ENCODE measurements at places on chromosomes 2 and 18. TPM values are rescaled to one million over a fixed set of nuclear protein-coding genes. Genes with fewer than 3 reads are reported as not detected.

CDH2 gene
- 0.23 TPM for total RNA-seq

GRCh38 chr18:78542204-78542603, 437.4 kb upstream of the SALL3 start:
- DNase-seq: no peak

GRCh38 chr2:120976501-120977307, 241.0 kb downstream of the GLI2 start:
- no peak for DNase-seq

DNA sequence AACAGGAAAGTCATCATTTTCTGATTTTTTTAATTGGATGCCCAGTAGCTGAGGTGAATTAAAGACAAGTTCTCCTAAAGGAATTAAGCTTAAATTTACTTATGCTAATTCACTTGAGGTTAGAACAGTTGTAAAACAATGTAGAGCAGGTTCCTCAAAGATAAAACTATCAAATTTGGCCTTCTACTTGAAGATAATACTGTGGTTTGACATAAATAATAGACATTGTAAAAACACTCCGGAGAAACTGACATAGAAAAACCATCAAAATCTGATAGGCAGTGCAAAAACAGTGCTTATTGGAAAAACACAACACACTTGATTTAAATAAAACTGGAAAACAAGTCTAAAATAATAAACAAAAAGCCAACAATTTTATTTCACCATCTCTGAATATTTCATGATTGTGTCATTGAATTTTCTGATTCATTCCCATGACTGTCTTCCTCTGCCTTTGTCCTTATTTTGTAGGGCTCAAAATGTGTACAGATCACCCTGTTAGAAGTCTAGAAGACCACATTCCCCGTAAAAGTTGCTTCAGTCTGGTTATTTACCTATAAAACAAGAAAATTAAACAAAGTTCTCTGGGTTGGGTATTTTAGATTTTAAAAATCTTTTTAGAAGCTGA, 28.3 kb upstream of the SLC40A1 start:
- DNase-seq: no peak

DNA sequence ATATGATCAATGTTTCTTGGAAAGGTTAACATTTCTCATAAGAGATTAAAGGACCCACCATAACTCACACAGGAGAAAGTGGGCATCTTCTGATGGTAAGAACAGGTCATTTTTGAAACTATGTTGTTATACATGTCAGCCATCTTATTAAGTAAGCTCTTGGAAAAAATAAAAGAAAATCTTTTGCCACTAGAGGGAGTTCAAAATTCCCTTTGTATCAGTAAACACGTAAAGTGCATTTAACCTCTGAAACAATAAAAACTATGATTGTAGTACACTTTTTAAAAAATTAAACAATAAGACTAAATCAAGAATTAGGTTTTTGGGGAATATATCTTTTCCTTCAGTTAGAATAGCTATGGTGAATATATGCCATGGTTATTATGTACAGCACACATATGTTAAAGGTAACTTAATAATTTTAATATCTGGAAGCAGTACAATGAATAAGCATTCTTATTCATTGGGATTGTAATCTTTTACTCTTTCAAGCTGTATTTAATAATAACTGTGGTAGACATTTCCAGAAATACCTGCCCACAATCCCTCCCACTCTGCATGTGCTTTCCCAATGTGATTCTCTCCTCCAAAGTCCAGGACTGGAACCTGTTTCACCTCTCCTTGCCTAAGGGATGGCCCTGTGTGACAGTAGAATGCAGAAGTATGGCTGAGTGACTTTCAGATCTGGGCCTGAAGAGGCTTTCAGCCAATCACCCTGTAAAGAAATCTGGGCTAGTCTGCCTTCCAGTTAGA, 64.2 kb downstream of the RBMS1 start:
- no peak for DNase-seq

- DNase-seq: no peak
Observed at GRCh38 chr2:101873543-101873942, 118.2 kb upstream of the IL1R2 start.

DNA sequence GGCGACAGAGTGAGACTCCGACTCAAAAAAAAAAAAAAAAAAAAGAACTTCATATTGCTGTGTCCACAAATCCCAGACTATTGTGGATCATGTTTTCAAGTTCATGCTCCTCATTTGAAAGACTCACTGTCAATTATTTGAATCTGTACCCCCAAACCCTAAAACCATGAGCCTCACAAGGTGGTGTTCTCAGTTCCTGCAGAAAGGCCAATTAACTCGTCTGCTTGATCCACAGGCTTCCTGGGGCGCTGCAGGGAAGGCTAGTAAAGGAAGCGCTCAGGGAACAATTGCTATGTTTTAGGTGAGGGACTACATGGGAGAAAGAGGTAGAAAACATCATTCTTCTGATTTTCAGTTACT, 396.8 kb upstream of the NETO1 start:
- DNase-seq: no peak
